ENCODE measurements at places on chromosomes 5 and 9. TPM values are rescaled to one million over a fixed set of nuclear protein-coding genes. Genes with fewer than 3 reads are reported as not detected.

PCDHGA2 gene
- total RNA-seq = 0.04 TPM

FBXL7 gene
- not detected for total RNA-seq

DNA sequence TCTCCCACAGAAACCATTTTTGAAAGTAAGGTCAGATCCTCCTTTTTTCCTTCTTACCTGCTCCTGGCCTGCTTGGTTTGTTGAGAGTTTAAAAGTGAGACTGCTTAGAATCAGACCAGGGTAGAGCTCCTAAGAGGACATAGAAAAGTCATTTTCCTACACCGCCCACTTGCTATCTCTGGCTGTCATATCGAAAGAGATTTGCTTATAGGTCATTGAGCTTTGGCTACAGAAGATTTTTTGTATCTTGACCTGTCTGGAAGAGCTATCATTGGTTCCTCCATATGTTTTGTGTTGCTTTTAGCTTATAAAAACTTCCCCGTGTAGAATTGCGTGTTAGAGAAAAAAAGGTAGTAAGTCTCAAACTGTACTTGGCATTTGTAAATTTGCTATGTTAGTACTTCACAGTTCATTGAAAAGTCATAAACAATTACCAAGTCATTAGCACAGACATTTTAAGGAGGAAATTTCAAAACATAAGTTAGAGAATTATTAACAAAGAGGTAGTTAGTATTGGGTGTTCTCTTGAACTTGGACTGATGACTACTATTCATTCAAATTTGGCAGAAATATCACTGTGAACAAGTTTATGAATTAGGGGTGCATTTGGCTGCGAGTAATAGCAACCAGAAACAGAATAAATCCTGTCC, 96.6 kb downstream of the MAN2A1 start:
- H3K27me3 ChIP-seq = no peaks in the 10 kb centered on the region
- no peak for DNase-seq
- no peak overlapping the region for H3K27ac ChIP-seq

DNA sequence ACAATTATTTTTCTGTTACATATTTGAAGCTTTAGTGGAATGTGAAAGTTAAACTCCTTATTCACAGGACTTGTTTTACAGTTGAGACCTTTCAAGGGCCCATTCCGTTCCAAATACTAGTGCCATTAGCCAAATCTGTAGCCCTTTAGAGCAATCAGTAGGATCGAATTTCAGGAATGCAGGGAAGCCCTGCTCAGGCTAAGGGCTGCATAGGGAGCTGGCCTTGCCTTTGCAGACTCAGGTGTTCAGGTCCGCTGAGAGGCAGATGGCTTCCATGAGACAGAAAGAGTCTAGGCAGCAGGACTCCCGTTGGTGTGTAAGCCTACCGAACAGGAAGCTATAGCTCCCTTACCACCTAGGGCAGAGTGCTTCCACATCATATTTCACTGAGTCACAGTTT, 150.1 kb upstream of the SLC27A6 start:
- no peak overlapping the region for H3K4me3 ChIP-seq
- H3K36me3 ChIP-seq = no peaks in the 10 kb centered on the region
- no peak for DNase-seq
- no peaks in the 10 kb centered on the region for H3K27me3 ChIP-seq
- H3K4me1 ChIP-seq = no peaks in the 10 kb centered on the region

DNA sequence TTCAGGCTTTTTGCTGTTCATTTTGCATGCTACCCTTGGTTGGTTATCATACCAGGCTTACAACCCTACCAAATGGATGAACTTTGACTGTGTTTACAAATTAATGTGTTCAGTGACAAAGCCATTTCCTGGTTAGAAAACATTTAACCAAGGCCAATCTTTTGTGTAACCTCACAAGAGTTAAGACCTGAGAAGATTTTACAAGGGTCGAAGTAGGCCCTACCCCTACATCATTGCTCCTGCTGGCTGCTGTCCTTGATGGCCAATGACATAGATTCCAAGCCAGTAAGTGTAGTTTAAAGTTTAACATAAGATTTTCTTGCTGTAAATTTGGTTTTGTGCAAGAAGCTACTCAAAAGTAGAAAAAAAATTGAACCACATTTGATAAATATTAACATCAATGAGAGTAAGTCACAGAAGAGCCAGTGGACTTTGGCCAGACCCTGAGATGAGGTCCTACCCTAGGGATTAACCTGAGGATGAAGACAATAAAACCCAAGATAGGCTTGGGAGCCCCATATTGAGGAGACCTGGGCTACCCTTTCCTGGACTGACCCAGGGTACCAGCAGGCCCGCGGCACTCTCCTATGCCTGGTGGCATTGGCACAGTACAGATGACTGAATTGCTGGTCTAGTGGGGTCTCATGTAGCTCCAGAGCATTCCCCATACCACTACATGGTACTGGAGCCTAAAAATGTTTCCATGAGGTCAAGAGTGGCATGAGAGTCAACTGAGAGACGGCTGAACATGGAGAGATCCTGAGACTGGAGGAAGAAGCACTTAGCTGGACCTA, 8.3 kb downstream of the C1QTNF3 start:
- no peak overlapping the region for H3K4me3 ChIP-seq
- H3K4me1 ChIP-seq = no peaks in the 10 kb centered on the region
- no peaks in the 10 kb centered on the region for H3K36me3 ChIP-seq
- no peak overlapping the region for H3K27ac ChIP-seq
- H3K27me3 ChIP-seq = no peaks in the 10 kb centered on the region

GRCh38 chr5:124239572-124239971, 506.9 kb downstream of the ZNF608 start:
- H3K36me3 ChIP-seq = no peaks in the 10 kb centered on the region
- DNase-seq = no peak
- H3K4me1 ChIP-seq = no peaks in the 10 kb centered on the region
- H3K27me3 ChIP-seq = no peaks in the 10 kb centered on the region
